SIG-M5 (cell line): ENCODE measurements at places on chromosomes 4 and X.

- DNase-seq, result no peak
These were observed 974.3 kb upstream of the INTU start for GRCh38 chr4:126658411-126658810.

DNA sequence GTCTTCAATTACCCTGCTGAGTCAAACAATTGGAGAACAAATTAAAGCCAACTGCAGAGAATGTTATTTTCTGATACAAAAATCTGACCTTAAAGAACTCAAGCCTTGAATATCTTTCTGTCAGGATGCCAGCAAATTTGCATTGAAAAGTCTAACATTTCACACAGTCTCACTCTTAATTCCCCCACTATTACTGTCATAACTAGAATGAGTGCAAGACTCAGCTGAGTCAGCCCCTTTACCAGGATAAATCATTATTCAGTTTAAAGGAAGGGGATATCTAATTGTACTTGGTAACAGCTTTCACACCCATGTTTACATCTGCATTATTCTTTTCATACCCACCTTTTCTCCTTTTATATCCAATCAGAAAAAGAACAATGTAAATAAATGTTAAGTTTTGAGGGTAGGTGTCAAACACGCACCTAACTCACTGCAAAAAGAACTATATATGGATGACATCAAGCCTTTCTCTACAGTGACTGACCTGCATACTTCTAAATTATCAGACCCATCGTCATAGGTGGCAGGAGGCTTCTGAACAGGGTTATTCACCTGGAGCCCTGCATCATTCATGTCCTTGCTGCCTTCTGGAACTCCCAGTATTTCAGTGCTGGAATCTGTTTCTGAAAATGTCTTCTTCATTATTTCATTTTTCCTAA is 117.4 kb downstream of the TMA16 start:
- DNase-seq, result no peak

DNA sequence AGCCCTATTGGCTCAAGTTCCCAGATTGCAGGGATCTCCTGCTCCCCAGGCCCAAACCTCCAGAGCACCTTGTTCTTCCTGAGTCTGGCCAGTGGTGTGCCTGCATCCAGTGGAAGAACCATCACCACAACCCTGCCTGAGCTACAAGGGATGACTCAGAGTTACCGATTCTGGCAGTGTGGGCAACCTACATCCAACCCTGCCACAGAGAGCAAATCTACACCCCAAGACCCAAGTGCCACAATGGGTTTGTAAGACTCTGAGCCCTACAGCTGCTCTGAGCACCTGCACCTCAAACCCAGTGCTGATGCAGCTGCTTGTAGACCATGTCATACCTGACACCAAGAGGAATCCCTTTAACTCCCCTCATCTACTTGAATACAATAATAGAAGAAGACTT is 110.0 kb downstream of the SOWAHB start:
- no peak for DNase-seq

- DNase-seq, result no peak
These were observed 5.2 kb downstream of the SH3KBP1 start for GRCh38 chrX:19882066-19882775.

GRCh38 chrX:49060914-49061313 is 2.1 kb downstream of the CCDC120 start:
- DNase-seq, result no peak

- no peak for DNase-seq
These were observed 117.6 kb upstream of the ATOH1 start for GRCh38 chr4:93710847-93711430.

DNA sequence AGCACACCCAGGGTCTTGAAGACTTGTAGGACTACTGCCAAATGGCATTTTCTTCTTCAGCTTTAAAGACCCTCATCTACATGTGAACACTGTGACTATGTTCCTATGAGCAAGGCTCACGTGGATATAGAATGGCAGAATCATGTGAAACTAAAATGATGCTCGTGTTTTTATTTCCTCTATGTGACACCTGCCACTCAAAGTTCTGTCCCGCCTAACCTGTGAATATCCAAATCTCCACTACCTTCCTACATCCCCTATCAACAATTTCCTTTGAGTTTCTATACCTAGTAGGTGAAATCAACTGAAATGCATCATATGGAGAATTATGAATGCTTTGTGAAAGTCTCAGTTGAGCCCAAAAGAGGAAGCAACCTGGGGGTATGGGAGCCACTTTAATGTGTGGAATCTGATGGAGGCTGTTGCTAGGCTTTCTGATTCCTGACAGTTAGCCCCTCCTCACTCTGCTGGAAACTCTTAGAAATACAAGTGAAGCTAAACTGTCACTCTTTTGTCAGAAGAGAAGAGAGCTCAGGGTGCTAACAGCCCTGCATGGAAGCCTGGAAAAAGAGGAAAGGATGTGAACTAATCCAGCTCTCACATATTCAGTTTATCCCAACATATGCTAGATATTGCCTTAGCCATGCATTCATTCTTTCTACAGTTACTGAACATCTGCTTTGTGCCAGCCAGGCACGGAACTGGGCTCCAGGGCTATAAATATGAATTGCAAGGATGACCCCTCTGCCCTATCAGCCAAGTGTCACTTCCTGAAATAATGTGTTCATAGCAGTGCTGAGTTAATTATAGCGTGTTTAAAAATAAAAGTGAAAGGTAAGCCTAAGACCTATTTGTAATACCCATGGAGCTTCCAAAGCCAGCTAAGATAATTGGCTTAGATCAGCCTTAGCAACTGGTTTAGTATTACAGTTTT is 11.0 kb downstream of the LHFPL1 start:
- DNase-seq, result no peak

- DNase-seq, result no peak
These were observed 23.2 kb upstream of the SMIM20 start for GRCh38 chr4:25890571-25891485.

GRCh38 chr4:113781439-113782040 is 20.0 kb upstream of the CAMK2D start:
- DNase-seq, result no peak

DNA sequence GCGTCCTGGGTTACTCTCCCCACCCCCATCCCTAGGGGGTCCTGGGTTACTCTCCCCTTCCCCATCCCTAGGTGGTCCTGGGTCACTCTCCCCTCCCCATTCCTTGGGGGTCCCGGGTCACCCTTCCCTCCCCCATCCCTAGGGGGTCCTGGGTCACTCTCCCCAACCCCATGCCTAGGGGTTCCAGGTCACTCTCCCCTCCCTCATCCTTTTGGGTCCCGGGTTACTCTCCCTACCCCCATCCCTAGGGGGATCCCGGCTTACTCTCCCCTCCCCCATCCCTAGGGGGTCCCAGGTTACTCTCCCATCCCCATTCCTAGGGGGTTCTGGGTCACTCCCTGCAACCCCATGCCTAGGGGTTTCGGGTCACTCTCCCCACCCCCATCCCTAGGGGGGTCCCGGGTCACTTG is 1.5 kb downstream of the ASMTL start:
- DNase-seq, result no peak

DNA sequence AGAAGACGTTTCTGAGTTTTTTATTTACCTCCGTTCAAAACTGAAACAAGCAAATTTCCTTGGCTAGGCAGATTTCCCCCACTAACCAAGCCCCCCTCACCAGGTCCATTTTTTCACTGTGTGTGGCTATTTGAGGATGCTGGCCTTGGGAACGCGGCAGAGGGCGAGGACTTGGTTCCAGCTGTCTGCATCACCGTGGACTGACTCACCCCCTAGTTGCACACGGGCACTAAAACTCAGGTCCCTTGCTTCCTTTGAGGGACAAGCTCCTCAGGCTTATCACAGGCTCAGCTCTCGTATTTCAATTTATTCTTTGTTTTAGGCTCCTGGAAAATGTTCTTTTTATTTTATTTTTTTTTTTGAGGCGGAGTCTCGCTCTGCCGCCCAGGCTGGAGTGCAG is 8.4 kb upstream of the MTNR1A start:
- no peak for DNase-seq
